ENCODE measurements at places on chromosomes 12 and 14. TPM values are rescaled to one million over a fixed set of nuclear protein-coding genes. Genes with fewer than 3 reads are reported as not detected.

DNA sequence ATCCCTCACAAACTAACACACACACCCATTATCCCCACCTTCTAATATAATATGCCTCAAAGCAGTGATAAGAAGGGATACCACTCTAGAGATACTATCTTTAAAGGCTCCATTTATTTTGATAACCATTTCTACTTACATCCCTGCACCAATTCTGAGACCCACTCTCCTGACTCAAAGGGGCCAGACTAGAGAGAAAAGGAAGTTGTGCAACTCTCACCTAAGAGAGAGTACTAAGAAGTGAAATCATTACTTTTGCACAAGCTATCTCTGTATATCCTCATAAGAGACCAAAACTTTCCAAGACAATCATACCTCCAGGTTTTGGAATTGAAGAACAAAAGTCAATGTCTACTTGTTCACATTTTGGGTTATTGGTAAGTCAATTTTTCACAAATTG, 45.4 kb upstream of the USP15 start:
- DNase-seq: no peak

DNA sequence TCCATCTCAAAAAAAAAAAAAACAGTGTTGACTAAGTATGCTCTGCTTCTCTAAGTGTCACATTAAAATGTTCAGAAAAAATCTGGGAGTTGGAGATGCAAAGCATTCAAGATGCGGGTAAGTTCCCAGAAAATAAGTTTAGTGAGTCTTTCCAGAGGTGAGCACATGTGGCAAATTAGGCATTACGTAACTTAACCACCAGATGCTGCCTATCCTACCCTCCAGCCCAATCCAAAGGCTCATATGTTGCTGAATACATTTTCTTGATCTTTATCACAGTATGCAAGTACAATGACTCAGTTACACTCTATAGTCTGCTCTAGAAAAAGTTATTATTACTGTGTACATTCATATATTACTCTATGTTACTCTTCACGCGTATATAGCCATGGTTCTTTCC, 3.6 kb downstream of the SLC2A14 start:
- peak; percentile 81 for DNase-seq

POLE gene
- total RNA-seq: 20.9 TPM

GRCh38 chr14:101113835-101114725, 210.6 kb upstream of the RTL1 start:
- DNase-seq: no peak

DNA sequence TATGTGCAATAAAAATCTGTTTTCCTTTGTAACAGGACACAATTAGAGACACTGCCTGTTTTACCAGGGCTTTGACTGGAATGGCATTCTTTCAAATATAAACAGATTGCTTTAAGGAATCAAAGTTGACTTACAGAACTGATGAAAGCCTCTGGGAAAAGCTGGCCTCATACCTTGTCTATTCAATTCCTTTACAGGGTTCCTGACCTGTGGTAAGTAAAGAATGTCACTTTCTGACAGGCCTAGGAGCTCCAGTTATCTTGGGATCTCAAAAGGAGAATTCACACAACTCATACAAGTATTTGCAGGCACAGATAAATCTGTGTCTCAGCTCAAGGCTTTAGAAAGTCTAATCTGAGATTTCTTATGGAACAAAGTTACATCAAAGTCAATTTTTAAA, 88.4 kb downstream of the BCAT1 start:
- DNase-seq: peak; percentile 46

- DNase-seq: no peak
Observed at GRCh38 chr14:57656853-57657252, 163.2 kb upstream of the CCDC198 start.

GRCh38 chr14:61549425-61549824, 145.9 kb upstream of the HIF1A start:
- no peak for DNase-seq

GRCh38 chr12:16027002-16027401, 115.9 kb downstream of the DERA start:
- DNase-seq: no peak

PMCH gene
- not detected for total RNA-seq

DNA sequence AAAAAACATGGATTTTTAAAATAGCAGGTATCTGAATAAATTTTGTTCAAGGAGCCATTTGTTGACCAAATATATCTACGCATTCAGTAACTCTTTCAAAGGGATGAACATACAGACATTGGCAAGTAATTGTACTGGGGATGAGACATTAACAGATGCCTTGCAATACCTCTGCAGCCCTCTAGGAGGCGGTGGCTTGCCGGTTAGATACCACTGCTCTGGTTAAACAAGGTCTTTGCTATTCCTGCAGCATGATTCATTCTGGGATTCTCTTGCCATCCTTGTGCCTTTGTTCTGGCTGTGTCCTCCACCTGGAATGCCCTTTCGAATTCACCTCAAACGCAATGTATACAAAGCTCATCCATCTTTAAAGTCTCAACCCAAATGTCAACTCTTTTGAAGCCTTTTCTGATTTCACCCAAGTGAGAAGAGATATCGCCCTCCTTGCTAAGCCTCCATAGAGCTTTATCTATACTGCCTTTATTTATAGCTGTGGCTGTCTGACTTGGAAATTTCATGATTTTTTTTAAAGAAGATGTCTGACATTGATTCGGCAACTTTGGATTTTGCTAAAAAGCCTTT, 131.0 kb upstream of the SRRM4 start:
- no peak for DNase-seq

- DNase-seq: no peak
Observed at GRCh38 chr12:90398285-90398836, 556.6 kb downstream of the CCER1 start.

MYF5 gene
- not detected for total RNA-seq

DNA sequence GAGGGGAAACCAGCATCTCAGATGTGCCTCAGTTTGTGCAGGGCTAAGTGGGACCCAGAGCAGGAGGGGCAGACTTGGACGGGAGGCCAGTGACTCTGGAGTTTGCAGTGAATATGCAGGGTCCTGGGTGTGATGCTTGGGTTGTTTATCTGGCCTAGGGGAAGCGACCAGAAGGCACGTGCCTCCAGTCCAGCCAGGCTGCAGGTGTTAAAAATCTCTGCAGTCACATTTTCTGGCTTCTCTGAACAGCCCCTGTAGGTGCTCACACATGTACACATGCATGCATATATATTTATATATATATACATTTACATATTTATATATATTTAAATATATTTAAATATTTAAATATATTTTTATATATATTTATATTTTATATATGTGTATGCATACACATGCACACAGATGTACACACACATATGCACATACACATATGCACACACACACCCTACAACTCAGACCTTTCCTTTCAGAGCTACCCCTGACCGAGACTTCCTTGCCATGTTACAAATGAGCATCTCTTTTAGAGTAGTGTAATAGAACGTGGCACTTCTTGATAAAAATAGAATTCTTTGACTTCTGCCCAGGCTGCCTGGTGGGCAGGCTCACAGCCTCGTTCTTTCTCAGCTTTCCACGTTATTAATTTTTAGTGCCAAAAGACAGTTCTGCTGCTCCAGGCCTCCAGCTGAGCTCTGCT, 26.8 kb upstream of the TCL1B start:
- DNase-seq: no peak

KCNC2 gene
- total RNA-seq: not detected

TOMM20L gene
- total RNA-seq: not detected

DNA sequence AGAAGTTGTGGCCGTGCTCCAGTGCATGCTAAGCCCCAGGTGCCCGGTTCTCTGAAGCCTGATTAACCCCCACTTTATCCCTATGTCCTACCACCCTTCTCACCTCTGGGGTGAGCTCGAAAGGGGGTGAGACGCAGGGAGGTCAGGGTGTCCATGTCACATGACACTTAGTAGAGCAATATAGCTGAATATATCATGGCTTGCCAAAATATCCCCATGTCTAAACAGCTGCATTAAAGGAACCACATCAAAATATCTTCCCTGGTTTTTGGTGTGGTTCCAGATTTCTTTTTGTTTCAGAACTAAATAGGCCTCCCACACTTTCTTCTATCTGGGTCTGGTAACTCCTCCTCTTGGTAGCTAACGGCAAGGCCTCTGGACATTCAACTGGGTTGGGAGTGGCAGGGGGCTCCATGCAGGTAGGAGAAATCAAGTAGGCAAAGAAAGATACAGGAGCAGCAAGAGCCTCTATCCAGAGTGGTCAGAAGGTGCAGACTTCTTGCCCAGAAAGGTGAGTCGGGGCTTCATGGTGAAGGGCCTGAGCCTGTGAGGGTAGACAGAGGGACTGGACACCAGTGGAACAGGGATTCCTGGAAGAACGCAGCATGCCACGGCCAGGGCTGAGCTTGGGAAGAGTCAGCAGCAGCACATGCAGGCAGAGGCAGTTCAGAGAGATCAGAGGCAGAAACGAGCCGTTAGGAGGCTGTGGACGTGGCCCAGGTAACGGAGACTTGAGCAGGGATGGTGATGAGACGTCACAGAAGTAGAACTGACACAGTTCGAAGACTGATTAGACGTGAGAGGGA, 202.8 kb upstream of the DIO3 start:
- DNase-seq: no peak

- DNase-seq: peak; percentile 3
Observed at GRCh38 chr14:75941030-75941429, 40.8 kb downstream of the TGFB3 start.

- no peak for DNase-seq
Observed at GRCh38 chr12:51746416-51746815, 102.1 kb downstream of the FIGNL2 start.

KLRC1 gene
- total RNA-seq: not detected

WASHC4 gene
- total RNA-seq: 42.1 TPM

ZDHHC22 gene
- total RNA-seq: not detected

PRB2 gene
- not detected for total RNA-seq

- DNase-seq: peak; percentile 35
Observed at GRCh38 chr12:67415473-67415872, 146.3 kb downstream of the CAND1 start.

DNA sequence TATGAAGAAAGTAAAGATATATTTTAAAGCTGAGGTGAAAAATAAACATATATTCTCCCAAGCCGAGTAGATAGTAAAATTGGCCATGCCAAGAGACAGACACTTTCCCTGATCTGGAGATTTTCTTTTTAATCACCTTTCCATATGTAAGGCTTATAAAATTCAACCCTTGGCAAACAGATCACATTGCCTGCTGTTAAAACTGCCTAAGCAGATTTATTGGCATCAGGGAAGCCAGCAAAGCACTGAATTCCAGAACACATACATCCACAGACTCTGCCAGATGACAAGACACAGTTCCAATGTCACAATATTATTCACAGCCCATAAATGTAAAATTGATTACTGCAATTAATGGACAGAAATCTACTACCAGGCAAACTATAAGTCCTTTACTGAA, 78.2 kb upstream of the GARIN2 start:
- DNase-seq: no peak

GRCh38 chr14:69505338-69506240, 21.1 kb downstream of the PLEKHD1 start:
- DNase-seq: no peak

RNASE7 gene
- not detected for total RNA-seq

- DNase-seq: no peak
Observed at GRCh38 chr12:107045186-107045585, 48.2 kb downstream of the CRY1 start.

DNA sequence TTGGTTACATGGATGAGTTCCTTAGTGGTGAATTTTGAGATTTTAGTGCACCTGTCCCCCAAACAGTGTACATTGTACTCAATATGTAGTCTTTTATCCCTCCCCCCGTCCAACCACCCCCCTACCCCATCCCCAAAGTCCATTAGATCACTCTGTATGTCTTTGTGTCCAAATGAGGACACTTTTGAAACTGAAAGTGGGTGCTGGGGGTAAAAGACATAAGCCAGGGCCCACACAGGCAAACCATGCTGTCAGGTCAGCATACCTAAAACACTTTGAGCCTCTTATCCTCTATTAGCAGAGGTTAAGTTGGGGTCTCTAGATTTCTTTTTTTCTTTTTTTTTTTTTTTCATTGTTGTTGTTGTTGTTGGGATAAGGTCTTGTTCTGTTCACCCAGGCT, 31.3 kb upstream of the KICS2 start:
- DNase-seq: no peak

DNA sequence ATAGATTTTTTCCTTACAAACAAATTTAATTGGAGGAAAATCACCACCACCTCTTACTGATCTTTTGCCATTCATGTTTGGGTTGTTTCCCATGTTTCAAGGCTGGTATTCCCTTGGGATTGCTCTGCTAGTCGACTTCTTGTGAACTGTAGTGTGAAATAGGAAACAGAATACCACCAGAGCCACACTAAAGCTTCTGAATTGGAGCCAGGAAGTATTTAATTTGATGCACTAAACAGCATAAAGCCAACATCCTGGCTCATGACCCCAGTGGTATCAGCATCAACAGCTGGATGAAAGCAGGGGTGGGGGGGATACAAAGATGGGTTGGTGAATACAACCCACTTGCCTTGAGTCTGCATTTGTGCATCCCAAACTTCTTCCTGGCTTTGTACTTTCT, 127.5 kb downstream of the TBC1D30 start:
- DNase-seq: no peak

MOK gene
- total RNA-seq: 18.4 TPM

GRCh38 chr14:80350707-80351106, 139.4 kb upstream of the DIO2 start:
- DNase-seq: no peak

DNA sequence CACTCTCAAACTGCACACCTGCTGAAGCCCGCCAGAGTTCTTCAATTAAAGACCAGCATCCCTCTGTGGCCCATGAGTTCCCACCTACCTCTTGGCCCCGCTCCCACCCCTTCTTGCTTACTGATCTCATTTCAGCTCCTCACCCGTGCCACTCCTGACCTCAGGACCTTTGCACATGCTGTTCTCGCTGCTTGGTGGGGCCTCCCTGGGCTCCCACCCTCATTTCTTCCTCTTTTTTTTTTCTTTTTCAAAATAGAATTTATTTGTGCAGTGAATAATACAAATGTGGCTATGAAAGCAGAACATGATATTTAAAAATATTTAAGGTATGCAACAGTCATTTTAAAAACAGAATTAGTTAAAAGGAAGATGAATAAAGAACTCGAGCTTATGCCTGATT, 8.5 kb upstream of the SERPINA9 start:
- no peak for DNase-seq

SLC2A3 gene
- total RNA-seq: 52.0 TPM

DNA sequence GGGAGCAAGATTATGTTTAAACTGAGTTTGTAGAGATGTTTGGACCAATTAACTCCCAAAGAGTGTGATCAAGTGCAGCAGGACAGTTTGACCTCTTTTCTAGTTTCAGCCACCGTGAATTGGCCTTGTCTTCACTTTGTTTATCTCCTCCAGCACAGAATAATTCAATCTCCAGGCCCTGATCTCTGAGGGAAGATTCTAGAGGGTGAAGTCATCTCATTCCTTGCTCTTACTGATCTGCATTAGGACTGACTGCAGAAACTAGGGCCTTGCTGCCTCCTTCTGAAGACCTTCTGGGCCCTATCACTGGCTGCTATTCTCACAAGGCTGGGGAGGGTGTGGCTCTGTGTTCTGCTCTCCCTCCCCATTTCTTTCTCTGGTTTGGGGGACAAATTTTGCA, 29.4 kb downstream of the C12orf75 start:
- DNase-seq: no peak

GRCh38 chr12:12786351-12786705, 869 bp downstream of the APOLD1 start:
- no peak for DNase-seq

DPPA3 gene
- not detected for total RNA-seq

- no peak for DNase-seq
Observed at GRCh38 chr12:95784915-95785314, 5.6 kb downstream of the NTN4 start.

FGF6 gene
- total RNA-seq: not detected

- DNase-seq: no peak
Observed at GRCh38 chr12:45987340-45987727, 3.0 kb downstream of the SCAF11 start.

Data from HFFc6 (cell line).